Left ventricle myocardium superior (tissue), 1 donor: ENCODE measurements at places on chromosomes 5 and 9.

GRCh38 chr5:83441747-83442146 lies 29.8 kb upstream of the VCAN start:
- no peak for DNase-seq

DNA sequence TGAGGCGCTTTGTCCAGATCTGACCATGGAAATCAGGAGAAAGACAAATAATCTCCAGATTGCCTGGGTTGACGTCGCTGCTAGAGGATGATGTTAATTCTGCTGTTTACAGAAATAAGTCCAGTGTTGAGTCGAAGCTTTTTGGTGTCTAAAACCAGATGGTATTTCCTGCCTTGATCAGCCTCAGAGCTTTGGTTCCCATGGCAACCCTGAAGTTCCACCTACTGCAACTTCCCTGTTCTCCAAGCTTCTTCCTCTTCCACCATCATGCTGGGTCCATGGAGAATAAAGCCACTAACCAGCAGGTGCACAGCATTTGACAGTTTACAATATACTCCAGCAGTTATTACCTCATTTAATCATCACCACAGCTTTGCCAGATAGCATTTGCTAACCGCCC lies 18.0 kb upstream of the GABBR2 start:
- no peak for DNase-seq

GRCh38 chr5:137666461-137666850 lies 69.4 kb downstream of the KLHL3 start:
- no peak for DNase-seq

DNA sequence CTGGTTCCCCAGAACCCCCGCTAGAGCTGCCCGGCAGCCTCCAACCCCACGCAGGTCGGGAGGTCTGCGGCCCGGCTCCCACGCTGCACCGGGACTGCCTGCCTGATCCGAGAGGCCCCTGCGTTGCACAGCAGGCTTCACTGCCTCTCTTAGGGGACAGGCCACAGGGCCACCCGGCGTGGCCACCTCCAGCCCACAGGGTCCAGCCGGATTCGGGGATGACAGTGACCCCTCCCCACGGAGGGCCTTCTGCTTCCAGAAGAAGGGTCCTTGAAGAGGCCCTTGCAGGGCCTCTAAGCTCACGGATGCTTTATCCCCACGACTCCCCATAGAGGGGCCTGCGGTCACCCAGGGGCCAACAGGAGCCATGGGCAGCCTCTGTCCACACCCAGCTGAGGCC lies 66.1 kb upstream of the PPP1R26 start:
- no peak for DNase-seq

GRCh38 chr5:123124859-123125595 lies 36.0 kb downstream of the PRDM6 start:
- no peak for DNase-seq

DNA sequence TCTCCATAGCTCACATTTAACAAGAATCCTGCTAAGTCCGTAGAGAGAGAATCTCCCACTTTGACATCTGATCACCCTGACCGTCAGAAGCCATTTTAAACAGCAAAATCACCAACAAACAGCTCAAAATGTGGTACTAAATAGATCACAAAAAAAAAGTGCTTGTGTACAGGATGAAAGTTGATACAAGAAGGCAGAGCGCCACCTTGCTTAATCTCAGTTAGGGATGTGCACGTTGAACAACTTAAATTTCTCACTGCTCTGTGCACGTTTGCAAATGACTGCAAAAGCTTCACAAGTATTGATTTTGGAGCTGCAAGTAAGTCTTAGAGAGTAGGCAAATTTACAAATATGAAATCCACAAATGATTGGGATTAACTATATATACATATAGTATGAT lies 63.1 kb upstream of the NREP start:
- DNase-seq = no peak

DNA sequence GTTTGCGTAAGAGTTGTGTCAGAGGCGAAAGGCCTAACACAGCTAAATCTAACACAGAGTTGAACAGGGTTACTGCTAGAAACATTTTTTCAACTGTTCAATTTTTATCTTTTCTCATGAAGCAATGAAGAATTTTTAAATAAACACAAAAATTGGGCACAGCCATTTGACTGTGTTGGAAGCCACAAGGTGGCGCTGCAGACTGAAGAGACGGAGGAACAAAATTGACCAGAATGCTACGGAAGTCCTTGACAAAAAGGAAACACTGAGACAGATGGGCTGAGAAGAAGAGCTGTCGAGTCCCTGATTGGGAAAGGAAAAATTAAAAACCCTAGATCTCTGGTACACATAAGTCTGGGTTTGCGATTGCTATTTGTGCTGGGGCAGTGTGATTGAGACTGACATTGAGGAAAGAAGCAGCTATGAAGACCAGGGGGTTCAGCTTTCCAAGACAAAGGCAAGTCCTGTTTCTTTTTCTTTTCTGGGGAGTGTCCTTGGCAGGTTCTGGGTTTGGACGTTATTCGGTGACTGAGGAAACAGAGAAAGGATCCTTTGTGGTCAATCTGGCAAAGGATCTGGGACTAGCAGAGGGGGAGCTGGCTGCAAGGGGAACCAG lies at the start of gene PCDHB9:
Gene PCDHB9, plus strand, starts transcription at position 265 of the 616 bp plus-strand sequence. Its CDS starts 158 bp downstream, at position 423.
- DNase-seq = no peak

GRCh38 chr9:22356985-22357384 lies 89.6 kb upstream of the DMRTA1 start:
- no peak for DNase-seq

DNA sequence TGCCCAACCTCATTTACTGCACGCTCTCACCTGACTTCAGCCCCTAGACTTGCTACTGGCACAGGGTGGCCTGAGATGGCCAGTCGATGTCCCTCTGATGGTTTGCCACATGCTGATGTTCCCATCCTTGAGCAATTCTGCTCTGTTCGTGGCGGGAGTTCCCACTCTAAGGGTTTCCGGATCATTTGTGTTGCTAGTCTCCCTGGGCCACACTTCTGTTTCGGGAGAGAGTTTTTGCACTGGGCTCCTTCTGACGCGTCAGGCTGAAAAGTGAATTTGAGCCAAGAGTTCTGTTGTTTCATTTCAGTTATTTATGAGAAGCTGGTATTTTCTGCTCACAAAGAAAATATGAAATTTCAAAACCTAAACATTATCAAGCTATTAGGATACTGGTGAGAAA lies 597.7 kb downstream of the BNC2 start:
- DNase-seq = no peak

DNA sequence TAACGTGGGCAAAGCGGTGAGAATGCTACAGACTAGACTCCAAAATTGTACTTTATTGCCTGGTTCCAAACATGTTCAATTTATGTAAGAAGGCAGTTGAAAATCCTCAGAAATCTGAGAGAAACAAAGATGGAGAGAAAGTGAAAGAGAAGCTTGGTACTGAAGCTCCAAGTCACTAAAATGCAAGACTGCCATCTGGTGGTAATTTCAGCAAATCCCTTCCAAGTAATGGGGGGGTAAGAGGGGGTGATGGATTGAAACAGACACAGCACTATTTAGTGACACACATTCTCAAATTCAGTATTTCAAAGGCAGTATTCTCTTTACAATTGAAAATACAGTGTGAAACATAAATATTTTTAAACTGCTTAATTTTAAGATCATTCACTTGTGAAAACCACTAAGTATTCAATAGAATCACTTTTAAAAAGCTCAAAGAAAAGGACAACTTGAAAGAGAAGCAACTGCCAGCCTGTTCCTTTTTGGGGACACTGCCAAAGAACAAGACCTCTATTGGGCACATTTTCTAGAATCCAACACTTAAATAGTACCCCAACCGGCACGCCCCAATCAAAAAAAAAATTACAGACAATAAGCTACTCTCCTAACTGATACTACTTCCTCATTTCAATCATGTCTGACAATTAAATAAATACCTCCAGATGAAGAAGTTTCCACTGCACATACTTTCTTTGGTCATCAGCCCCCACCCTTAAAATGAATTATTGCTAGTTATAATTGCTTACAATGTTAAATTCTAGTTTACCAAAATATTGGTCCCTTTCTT lies 131.5 kb downstream of the AGTPBP1 start:
- no peak for DNase-seq

DNA sequence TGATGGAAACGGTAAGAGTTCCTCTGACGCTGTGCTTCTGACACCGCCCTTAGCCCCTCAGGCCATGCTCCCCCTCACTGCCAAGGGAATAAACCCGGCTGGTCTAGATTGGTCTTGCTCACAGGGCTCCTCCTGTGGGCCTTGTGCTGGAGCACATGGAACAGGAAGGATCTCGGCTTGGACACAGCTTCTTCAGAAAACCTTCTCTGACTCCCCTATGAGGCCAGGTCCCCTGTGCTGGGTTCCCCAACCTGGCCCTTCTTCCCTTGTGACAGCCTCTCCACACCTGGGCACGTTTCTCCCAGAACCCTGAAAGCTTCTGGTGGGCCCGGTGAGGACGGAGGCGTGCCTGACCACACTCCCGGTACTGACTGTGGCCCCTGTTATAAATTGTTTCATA lies 8.2 kb downstream of the SPATA31E1 start:
- DNase-seq = no peak

GRCh38 chr5:39801306-39801705 lies 376.5 kb upstream of the DAB2 start:
- DNase-seq = no peak

- DNase-seq = peak; percentile 61
These were observed 6.0 kb downstream of the UBE2QL1 start for GRCh38 chr5:6454628-6455053.

GRCh38 chr5:74648835-74649293 lies 8.3 kb upstream of the ENC1 start:
- no peak for DNase-seq

- DNase-seq = no peak
These were observed 54.3 kb downstream of the OTULIN start for GRCh38 chr5:14718778-14719177.

GRCh38 chr5:142769251-142769792 lies 855 bp upstream of the ARHGAP26 start:
- DNase-seq = no peak

DNA sequence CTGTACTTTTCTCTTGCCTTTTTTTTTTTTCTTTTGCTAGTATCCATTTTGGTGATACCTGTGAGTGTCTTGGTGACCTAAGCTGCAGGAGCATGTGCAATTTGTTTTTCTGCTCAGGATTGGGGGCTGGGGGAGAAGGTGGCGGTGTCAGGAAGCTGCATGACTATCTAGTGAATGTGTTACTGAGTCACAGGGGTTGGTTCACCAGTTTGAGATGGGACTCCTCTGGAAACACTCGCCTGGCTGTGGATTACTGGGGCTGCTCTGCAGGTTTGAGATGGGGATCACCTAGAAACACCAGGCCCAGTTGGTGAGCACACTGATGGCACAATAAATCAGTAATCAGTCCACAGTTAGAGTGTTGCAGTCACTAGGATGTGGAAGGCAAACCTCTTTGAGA lies 447.9 kb downstream of the SPATA31D1 start:
- DNase-seq = no peak

DNA sequence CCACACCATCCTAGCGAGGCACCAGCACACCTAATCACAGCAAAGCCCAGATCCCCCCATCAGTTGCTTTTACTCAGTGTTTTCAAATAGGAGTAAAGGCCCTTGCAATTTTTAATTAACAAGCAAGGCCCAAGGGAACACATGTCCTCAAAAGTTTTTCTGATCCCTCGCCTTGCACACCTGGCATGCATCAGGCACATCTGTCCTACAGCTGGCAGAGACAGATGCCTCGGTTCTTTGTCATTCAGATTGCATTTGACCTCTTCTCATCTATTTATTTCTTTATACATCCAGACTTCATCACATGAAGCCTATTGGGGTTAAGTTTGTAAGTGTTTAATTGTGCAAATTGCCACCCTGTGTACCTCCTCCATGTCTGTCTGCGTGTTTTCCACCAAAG lies 241.4 kb downstream of the MARCHF11 start:
- no peak for DNase-seq

DNA sequence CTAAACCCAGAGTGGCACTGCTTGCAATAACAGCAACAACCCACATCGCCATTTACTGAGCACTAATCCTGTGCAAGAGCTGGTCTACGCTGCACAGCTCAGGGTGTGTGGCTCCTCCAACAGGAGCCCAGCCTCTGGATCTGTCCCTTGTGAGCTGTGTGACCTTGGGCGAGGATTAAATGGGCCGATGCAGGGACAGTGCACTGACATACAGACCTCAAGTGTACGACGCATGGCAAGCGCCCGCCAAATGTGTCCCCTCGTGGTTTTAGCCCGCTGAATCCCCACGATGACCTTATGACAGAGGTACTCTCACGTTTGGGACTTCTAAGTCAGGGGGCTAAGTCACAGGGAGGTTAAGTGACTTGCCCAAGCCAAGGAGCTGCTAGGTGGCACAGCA lies 130.3 kb upstream of the RAPGEF1 start:
- no peak for DNase-seq

- no peak for DNase-seq
These were observed 117.2 kb upstream of the TBCA start for GRCh38 chr5:77893225-77893860.

DNA sequence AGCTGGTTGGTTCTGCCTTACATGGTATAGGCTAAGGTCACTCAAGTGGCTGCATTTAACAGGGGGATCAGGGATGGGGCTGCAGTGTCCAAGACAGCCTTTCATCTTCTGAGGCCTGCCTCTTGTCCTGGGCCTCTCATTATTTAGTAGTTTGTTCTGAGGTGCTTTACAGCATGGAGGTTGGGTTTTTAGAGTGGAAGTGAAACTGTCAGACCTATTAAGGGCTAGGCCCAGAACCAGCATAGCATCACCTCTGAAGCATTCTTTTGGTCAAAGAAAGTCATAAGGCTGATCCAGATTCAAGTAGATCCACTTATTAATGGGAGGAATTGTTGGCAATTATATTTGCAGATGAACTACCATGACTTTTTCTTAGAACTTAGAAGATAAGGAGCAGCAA lies 146.0 kb upstream of the NMUR2 start:
- no peak for DNase-seq

- no peak for DNase-seq
These were observed 3.0 kb downstream of the HACD4 start for GRCh38 chr9:21028466-21028865.

- DNase-seq = no peak
These were observed 12.2 kb downstream of the NOL6 start for GRCh38 chr9:33461492-33461891.
